Hematopoietic multipotent progenitor cell treated with erythropoietin and hydrocortisone succinate and interleukin-3 and kit ligand, for 4 days (in vitro differentiated cells): ENCODE measurements at places on chromosomes 5 and 9.

- no peak for DNase-seq
Measured at GRCh38 chr5:150245111-150245789, 44.3 kb downstream of the CAMK2A start.

- no peak for DNase-seq
Measured at GRCh38 chr5:157575381-157576020, at the start of gene ADAM19. Gene ADAM19, minus strand, starts transcription at chr5:157575775. Its CDS starts 79 bp downstream, at chr5:157575696.

DNA sequence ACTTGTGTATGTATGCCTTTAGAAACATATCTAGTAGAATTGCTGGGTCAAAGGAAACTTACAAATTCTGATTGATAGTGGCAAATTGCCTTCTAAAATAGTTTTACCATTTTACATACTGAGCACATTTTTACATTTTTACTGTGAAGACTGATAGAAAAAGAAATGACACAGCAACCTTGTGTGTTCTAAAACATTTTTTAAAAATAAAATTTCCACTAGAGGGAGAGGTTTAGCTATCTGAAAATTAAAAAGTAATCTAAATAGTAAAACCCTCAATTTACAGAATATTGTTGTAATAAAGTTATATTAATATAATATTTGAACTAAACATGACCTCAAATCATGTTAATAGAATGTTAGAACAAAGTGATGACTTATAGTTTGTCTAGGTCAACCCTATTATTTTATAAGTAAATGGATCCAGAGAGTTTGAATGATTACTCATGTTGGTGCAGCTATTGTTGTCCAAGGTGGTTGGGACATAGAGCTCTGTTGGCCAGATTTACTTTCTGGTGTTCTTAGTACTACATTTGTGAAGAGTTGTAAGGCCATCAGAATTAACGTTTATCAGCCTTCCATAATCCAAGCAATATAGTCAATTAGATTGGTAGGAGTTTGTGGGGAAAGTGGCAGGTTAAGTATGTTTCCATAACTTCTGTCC, 17.2 kb downstream of the CENPP start:
- peak; percentile 28 for DNase-seq

DNA sequence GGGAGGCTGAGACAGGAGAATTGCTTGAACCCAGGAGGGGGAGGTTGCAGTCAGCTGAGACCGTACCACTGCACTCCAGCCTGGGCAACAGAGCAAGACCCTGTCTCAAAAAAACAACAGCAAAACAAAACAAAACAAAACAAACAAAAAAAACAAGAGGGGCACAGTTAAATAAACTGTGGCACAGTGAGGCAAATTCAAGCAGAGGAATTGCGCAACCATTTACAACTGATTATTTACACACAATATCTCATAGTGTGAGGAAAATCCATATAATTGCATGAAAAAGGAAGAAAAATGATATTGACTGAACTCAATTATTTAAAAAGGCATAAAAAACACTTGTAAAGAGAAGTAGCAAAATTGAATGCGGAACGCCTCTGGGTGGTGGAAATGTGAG, 161.5 kb downstream of the CRB2 start:
- no peak for DNase-seq

- DNase-seq = peak; percentile 79
Measured at GRCh38 chr9:96413302-96414221, 4.6 kb downstream of the ZNF367 start.

- no peak for DNase-seq
Measured at GRCh38 chr9:111805830-111806241, 11.1 kb upstream of the SHOC1 start.

DNA sequence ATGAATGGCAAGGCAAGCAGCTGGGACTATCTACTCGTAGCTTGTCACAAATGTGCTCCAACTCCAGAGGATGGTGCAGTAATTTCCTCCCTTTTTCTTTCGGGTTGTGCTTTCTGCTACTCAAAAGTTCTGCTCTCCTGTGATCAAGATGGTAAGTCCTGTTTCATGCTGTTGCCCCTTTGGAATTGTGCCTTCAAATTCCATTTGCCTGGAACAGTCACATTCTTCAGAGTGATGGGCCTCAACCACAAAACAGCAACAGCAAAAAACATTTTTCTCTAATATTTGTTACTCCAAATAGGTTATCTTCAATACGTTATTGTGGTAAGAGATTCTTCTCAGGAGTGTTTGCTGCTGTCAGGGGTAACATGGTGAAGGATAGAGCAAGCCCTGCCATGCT, 209.3 kb downstream of the PALM2AKAP2 start:
- no peak for DNase-seq

DNA sequence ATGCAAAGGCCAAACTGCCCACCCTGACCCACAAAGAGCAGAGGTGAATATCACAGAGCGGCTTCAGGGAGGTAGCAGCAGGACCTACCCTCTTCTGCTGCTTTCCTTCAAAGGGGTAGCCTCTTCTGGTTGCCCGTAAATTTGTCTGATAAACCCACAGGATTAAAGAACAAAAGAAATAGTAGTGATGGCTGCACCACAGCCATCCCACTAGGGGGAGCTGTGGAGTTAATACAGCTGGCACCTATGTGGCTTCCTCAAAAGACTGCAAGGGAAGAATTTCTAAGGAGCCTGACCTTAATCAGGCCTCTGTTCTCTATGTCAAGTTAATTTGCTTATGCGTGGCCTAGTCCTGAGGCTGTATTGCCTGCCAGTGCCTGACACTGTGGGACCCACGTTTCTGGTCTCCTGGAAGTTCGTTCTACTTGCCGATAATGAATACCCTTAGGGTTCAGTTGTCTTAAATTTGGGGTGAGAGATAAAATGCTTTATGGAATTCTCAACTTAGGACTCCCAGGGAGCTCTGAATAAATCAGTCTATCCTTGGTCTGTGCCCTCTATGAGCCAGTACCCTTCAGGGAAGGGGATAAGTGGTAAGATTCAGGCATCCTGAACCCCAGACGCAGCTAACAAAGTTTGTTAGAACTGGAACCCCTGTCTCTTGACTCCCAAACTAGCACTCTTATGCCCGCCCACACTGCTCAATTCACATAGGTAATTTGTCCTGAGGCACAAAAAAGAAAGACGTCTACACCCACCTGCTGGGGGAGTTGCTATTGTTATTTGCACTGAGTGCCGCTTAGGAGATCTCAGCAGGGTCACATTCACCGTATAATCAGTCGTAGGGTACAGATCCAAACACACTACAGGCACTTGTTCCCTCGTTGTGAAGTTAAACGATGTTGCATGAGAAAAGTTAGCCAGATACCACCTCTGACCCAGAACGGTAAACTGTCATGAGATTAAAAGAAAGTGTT, 77.1 kb downstream of the SUSD1 start:
- peak; percentile 94 for DNase-seq

- no peak for DNase-seq
Measured at GRCh38 chr5:139915834-139916233, 120.2 kb downstream of the PSD2 start.

DNA sequence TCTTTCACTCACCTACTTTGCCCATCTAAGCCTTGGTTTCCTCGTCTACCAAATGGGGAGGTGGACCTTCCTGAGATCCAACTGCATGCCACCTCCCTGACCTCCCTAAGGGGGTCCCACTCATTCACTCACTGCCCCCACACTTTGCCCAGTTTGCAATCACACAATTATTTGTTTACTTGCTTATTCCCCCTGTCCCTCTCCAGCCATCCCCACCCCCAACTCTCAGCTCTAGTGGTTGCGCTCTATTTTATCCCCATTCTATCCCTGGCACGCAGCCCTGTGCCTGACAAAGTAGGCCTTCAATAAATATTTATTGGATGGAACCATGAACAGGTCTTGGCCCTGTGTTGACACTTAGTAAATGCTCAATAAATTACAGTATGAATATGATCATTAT, 130.8 kb upstream of the LARP1 start:
- no peak for DNase-seq

GRCh38 chr5:17260549-17260948, 43.1 kb downstream of the BASP1 start:
- DNase-seq = no peak

GRCh38 chr9:99823681-99824377, 2.1 kb downstream of the NR4A3 start:
- peak; percentile 29 for DNase-seq

- no peak for DNase-seq
Measured at GRCh38 chr9:93920131-93920800, 34.9 kb downstream of the BARX1 start.

GRCh38 chr9:134333234-134333873, 7.1 kb downstream of the RXRA start:
- DNase-seq = no peak
